Activated naive CD4-positive, alpha-beta T cell treated with anti-CD3 and anti-CD28 coated beads, Interleukin-2, amount 50 U/mL, for 72 hours (primary cell): ENCODE measurements at places on chromosomes 11 and 22.

- no peak for DNase-seq
These were observed 1125.0 kb downstream of the BRD1 start for GRCh38 chr22:48702573-48703264.

DNA sequence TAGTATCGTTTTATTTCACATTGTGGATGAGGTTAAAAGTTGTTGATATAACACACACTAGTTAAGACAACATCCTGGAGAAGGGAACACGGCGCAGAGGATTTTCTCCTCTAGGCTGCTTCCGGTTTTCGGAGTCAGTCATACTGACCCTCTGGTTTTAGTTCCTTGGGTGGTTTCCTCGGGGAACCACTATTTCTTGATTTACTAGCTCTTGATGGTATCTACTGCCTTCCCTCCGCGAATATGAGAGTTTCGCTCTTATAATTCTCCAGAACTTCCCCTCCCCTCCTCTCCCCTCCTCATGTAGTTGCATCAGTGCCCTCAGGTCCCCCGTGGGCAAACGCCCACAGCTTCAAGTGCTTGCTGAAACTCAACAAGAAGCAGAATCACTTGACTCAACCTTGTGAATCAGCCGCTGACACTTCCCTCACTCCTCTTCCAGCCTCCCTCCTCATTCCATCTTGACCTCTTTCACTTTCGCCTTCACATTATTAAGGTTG, 15.9 kb upstream of the APOBEC3A start:
- DNase-seq, result peak; percentile 56

GRCh38 chr11:35709376-35709775, 46.8 kb downstream of the TRIM44 start:
- DNase-seq, result no peak

- no peak for DNase-seq
These were observed 255.2 kb downstream of the MN1 start for GRCh38 chr22:27546157-27546935.

DNA sequence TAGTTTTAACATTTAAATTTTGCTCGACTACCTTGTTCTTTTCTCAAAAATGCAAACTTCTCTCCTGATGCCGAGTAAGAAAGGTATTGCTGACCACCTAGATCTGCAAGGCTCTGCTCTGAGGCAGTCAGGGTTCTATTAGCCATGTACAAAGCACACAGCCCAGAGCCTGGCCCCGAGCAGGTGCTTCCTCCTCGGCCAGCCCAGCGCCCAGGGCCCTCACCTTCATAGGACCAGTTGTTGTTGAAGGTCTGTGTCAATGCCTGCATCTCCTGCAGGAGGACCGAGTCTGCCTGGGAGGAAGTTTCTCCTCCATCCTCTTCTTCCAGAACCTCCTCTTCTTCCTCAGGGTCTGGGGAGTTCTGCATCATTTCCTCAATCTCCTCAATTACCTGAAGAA, 35.8 kb downstream of the FEZ1 start:
- no peak for DNase-seq

DNA sequence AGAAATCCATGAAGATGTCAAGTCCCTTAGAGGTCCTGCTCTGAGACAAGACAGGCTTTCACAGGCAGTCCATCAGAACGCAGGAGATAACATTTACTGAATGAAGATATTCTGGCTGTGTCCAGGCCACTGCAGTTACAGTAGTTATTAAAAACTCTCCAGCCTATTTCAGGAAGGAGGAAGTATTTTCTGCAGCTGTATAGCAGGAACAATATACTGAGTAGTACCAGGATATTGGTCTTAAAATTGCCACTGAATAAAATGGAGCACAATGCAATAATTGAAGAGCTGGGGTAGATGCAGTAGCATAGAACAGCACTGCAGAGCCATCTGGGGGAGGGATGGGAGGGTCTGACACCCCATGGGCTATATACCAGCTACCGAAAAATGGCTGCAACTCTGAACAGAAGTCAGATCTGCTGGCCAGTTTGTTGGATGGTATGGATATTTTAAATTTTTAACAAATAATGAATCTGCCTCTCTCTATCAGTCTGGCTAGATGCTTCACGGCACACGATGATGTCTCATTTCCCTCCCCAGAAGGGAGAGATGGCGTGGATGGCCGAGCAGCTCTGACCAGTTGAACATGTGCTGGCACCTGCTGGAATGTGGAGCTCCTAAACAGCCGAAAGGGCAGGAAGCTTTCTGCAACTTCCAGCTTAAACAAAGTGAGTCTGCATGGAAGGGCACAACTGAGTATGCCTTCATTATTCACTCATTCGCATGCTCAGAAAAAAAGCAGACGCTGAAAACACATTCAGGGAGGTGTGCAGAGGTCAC, 342.1 kb upstream of the SYN3 start:
- no peak for DNase-seq

DNA sequence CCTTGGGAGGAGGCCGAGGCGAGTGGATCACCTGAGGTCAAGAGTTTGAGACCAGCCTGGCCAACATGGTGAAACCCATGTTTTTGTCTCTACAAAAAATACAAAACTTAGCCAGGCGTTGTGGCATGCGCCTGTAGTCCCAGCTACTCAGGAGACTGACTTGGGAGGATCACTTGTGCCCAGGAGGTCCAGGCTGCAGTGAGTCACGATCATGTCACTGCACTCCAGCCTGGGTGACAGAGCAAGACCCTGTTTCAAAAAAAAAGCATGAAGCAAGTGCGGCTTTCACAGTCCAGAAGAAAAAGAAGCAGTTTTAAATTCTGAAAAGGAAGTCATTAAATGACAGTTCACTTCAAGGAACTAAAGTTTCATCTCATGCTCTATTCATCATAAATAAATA, 7.1 kb upstream of the LTO1 start:
- DNase-seq, result no peak
